ENCODE measurements at places on chromosomes 3 and 15.

GRCh38 chr15:49421991-49422390 lies 1.1 kb upstream of the FGF7 start:
- DNase-seq = peak; percentile 12

- DNase-seq = no peak
Measured at GRCh38 chr3:61645148-61645547, 83.8 kb downstream of the PTPRG start.

DNA sequence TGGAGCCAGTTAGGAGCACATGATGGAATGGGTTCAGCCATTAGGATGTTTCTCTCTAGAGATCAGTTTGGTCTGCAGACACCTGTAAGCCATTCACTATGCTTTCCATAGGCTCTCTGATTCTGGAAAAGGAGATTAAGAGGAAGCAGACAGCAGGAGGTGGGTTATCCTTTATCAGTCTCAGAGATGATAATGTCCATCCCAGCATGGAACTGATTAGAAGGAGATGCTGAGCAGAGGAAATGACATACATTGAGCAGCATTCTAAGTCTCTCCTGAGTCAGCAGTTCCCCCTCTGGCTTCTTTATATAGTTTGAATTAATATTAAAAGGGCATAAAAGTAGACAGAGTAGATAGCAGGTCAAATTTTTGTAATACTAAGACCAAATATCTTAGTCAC lies 591.1 kb downstream of the GBE1 start:
- DNase-seq = no peak

- no peak for DNase-seq
Measured at GRCh38 chr3:106092792-106093191, 224.0 kb upstream of the CBLB start.

DNA sequence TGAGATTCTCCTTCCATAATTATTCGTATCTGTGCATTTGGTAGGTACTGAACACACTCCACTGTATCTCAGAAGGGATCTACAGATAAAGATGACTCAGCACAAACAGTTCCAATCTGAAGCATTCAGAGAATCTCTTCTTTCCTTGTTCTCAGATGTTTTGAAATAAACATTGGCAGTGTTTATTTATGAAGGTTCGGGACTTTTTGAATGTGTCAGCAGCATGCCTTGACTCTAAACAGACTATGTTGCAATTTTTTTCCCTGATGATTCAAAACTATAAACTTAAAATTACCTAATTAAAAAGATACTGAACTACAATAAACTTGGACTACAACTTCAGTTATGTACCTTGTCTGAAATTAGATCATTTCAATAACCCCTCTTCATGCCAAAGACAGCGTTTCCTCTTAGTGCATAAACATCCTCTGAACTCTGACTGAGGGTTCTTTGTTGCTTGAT lies 612.9 kb upstream of the TBL1XR1 start:
- DNase-seq = no peak

DNA sequence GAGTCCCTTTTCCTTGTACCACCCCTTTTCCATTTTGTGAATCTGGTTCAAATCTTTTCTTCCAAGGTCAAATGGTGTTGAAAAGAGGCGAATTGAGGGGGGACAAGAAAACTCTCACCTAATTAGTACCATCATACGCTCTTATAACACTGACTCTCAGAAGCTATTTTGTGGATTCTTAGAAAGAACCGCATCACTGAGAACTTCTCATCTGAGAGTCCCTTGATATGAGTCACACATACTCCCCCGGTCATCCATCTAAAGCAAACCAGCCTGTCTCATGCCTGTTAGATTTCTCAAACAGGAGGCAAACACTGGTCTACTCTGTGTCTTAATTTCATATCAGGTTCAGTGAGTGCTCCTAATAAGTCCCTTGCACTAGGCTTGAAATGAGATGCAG lies 76.5 kb upstream of the SPRED1 start:
- no peak for DNase-seq

DNA sequence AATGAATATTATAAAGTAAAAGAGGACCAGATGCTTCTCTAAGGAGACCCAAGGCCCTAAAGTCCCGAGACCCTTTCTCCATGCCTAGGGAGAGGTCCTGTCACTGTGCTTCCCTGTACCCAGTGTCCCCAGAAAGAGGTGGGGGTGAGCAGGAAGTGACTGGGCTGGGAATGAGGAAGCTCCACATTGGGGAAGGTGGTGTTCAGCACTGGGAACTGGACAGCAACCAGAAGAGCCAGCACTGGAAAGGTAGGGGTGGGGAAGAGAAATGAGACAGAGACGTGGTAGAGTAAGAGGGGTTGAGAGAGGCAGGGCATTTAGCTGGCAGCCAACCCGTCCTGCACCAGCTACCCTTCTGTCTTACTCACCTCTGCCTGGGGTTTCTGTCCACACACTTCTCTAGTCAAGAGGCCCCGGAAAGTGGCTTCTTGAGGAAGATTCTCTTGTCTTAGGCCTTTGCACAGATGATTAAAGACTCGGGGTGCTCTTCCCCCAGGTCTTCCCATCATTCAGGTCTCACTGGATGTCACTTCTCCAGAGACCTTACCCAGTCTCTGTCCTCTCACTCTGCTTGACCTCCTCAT lies 12.2 kb downstream of the RRP9 start:
- no peak for DNase-seq

DNA sequence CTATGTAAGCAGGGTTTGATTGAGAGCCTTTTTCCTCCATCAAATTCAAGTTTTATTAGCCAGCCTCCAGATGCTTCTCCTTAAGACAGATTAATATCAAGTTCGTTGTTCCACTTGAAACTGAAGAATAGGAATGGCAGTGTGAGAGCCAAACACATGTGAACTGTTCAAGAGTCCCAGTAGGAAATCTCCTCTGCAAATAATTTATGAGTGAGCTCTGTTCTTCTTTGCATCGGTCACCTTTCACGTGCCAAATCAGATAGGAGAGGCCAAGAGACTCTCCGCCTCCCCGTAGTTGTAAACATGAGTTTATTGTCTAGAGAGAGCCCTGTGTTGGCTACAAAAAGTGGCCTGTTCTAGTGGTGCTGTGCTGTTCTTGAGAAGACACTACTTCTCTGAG lies 372.1 kb upstream of the NR2F2 start:
- DNase-seq = no peak

- no peak for DNase-seq
Measured at GRCh38 chr15:39608185-39609139, 27.6 kb downstream of the THBS1 start.

GRCh38 chr15:101437209-101437608 lies 52.3 kb downstream of the PCSK6 start:
- no peak for DNase-seq

GRCh38 chr3:161093895-161094294 lies 11.3 kb downstream of the B3GALNT1 start:
- no peak for DNase-seq

DNA sequence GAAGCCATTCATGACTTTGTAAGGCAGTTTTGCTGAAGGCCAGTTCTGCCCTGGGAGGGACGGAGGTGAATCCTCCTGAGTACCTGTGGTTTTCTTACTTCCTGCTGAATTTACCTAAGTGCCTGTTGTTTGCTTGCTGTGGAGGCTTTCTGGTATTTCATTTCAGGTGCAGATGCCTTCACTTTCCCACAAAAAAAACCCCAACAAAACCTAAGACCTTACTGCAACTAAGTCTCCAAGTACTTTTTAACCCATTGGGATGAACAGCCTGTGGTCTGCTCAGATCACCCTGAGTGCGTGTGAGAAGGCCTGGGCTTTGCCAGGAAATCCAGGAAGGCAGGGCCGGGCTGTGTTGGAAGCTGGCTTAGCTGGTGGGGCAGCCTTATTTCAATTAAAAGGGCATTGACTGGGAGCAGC lies 65.3 kb downstream of the IGF1R start:
- no peak for DNase-seq

DNA sequence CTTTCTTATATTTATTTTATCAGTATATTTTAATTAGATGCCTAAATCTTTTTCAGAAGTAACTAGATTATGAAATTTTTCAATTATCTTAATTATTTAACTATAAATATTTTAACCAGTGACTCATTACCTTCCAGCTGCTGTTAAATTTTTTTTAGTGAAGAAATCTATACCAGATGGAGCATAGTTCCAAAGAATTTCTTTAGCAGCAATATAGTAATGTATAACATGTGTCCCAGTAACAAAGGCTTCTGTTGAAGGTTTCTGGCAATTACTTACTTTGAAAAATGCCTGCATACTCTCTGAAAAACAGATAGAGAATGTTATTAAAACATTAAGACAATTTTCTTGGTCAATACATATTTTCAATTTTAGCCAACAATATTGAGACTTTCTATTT lies 45.1 kb upstream of the CP start:
- DNase-seq = no peak

- no peak for DNase-seq
Measured at GRCh38 chr15:87910301-87910700, 346.2 kb downstream of the NTRK3 start.

- no peak for DNase-seq
Measured at GRCh38 chr3:56826831-56827722, 25.3 kb upstream of the ARHGEF3 start.

GRCh38 chr3:32511005-32511404 lies 8.4 kb upstream of the CMTM6 start:
- DNase-seq = no peak

GRCh38 chr15:55241891-55242290 lies 45.1 kb upstream of the RSL24D1 start:
- DNase-seq = no peak

DNA sequence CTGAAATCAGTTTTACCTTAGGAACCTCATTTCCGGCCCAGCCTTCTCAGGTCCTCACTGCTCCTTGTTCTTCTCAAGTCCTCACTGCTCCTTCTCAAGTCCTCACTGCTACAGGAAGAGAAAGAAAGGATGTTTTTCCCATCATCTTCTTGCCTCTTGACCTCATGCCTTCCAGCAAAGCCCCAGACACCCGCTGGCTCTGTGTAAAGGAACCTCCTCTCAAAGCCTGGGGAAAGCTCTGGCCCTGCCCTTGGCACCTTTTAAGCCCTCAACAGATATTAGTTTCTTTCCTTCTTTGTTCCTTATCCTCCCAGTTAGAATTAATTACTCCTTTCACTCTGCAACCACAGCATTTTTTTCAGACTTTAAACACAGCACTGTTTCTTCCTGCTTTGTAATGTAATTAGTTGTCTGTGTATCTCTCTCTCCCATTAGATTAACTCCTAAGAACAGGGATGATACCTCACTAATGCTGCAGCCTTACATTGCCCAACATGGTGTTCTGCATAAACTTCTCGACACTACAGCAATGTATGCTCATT lies 4.0 kb upstream of the WDR49 start:
- DNase-seq = no peak

DNA sequence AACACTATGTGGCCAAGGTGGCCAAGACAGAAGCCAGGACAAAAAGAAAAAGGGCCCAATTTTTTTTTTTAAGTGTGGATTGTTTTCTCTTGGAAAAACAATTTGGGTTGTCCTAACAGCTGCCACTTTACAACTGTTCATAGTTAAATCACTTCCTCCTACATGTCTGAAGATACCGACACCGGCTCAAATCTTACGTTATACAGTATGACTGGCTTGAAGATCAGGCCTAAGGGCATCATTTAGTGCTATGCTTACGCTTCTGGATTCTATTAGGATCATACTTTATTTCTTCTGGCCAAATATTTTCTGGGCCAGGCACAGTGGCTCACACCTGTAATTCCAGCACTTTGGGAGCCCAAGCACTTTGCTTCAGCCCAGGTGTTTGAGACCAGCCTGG lies 404.4 kb downstream of the MECOM start:
- DNase-seq = no peak

DNA sequence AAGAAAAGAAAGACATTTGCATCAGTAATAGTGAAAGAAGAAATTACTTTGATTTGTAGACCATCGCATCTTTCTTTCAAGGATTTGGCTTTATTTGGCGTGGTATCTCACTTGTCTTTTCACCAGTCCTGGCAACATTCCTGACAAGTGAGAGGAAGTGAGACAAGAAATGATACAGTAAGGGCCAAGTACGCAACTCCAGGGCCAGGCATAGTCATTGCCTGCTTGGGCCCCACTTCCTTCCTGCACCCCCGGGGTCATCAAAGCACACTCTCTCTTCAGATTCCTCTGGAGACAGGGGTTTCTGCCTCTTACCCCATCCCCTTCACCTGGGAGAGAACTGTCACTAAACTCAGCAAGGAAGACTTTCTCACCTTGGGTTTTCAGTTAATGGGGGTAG lies 55.1 kb downstream of the CD47 start:
- DNase-seq = no peak

GRCh38 chr15:82108489-82109078 lies 62.8 kb upstream of the MEX3B start:
- peak; percentile 61 for DNase-seq

GRCh38 chr15:87538327-87538834 lies 718.2 kb downstream of the NTRK3 start:
- DNase-seq = no peak

DNA sequence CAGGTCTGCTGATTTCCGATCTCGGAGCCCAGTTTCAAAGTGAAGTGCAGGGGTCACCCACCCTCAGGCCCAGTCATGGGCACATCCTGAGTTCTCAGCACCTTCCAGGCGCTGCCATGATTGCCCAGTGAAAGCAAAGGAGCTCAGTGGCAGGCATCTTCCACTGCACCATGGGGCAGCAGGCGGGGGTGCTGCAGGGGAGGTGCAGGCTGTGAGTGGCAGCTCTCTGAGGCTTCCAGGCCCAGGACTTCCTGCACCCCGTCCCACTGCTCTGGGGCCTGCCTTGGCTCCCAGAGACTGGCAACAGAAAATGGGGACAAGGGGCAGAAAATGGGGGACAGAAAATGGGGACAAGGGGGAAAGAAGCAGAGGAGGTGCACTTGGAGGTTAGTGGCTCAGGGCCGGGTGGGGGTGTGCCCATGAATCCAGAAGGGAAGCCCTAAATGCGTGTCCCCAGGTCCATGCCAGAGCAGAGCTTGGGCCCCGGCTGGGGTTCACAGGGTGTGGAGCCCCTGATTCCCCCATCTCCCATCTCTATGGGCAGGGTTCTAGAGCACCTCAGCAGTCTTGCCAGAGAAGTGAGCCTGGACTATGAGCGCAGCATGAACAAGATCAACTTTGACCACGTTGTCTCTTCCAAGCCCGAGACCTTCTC lies 28.0 kb downstream of the DNAH1 start:
- DNase-seq = no peak

GRCh38 chr15:67185621-67186225 lies 68.7 kb downstream of the AAGAB start:
- no peak for DNase-seq

GRCh38 chr3:78004571-78004970 lies 964.7 kb downstream of the ROBO2 start:
- no peak for DNase-seq

DNA sequence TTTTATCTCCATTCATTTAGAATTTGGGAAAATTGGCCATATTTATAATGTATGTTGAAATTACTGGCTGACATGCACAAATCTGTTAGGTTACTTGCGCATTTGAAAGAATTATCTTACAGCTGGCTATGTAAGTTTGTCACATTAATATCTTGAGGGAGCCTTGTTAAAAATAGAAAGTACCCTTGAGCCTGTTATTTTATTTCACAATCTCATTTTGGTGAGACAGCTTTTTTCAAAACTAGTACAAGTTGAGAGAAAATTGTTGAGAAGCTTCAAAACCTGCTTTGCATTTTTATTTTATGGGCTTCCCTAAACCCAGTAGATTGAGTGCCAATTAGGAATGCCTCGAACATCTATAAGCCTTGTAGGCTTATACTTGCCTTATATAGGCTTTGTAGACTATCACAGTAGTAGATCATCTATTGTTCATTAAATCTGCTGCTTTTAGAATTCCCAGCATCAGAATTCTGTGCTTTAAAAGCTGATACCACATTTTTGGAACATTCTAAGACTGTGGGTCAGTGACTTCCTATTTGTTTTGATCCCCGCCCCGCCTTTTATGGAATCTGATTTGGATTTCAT lies 6.3 kb downstream of the IDH3A start:
- no peak for DNase-seq

- DNase-seq = no peak
Measured at GRCh38 chr15:58355973-58356372, 75.8 kb upstream of the LIPC start.

- DNase-seq = no peak
Measured at GRCh38 chr15:88708655-88709054, 69.8 kb downstream of the ISG20 start.

All from NCI-H510A treated with DMSO at 0.1 percent for 48 hours (cell line).